ENCODE measurements at places on chromosomes 1 and 21.

GRCh38 chr21:36780861-36781260 is 81.9 kb downstream of the SIM2 start:
- no peak for DNase-seq

DNA sequence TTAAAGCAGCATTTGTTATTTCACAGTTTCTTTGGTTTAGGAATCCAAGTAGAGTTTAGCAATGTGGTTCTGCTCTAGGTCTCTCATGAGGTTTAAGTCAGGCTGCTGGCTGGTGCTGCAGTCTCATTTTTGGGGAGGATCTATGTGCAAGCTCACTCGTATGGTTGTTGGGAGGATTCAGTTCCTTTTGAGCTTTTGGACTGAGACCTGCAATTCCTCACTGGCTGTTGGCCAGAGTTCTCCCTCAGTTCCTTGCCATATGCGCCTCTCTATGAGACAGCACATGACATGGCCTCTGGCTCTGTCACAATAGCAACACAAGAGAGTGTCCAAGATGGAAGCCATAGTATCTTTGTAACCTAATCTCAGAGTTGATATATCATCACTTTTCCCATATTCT is 91.0 kb downstream of the OLFML2B start:
- no peak for DNase-seq

GRCh38 chr1:193070386-193070753 is 11.0 kb downstream of the RO60 start:
- DNase-seq = no peak

DNA sequence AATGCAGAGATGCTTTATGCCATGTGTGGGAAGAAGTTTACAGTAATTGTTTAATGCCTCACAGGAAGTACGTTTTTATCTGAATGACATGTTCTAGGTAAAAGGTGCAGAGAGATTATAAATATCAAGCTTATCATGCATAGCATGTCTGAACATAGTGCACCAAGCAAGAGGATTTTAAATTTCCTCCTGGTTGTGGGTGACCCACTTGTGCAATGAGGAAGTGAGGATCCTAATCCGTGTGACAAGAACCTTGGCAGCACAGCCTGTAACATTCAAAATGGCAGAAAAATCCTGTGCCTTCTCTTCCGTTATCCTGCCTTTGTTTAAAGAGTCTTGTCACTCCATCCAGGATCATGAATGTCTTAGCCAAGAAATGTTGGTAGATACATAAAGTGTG is 75.6 kb downstream of the PLA2G4A start:
- DNase-seq = no peak

- no peak for DNase-seq
These were observed 1.2 kb upstream of the LHX4 start for GRCh38 chr1:180228648-180229482.

GRCh38 chr1:65065524-65066418 is 82.2 kb upstream of the AK4 start:
- no peak for DNase-seq

DNA sequence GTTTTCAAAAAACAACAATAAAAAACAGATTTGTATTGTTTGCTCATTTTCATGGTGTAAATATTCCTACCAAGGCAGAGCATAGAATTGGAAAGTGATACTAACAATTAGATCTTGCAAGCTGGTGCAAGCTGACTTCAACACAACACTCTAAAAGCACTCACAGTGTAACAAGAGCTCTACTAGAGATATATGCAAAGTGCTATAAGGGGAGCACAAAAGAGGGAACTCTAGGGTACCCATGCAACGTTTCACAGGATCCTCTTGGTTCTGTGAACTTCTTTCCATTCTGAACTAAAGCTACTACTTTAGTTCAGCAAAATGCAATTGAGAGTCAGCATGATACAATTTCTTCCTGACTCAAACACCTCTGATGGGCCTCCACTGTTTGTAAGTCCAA is 78.3 kb downstream of the ATP1B1 start:
- DNase-seq = no peak

DNA sequence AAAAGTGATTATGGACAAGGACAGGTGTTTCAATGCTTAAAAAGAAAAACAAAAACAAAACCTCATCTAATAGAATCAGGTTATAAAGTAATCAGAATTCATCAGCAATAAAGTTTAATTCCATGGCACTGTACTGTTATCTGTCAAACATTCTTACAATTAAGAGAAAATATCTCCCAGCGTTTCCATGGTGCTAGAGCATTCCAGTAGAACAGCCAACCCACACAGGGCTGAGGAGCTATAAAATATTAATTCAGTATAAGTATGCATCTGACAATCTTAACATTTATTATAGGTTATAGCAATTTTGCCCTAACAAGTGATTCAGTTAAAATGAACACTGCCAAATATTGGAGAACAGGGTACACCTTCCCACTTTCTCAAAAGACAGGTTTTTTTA is 128.7 kb upstream of the DEPDC1 start:
- DNase-seq = no peak

- DNase-seq = peak; percentile 53
These were observed 14.1 kb downstream of the AZIN2 start for GRCh38 chr1:33094971-33095604.

GRCh38 chr1:88935522-88936222 is 44.3 kb upstream of the GTF2B start:
- peak; percentile 16 for DNase-seq

DNA sequence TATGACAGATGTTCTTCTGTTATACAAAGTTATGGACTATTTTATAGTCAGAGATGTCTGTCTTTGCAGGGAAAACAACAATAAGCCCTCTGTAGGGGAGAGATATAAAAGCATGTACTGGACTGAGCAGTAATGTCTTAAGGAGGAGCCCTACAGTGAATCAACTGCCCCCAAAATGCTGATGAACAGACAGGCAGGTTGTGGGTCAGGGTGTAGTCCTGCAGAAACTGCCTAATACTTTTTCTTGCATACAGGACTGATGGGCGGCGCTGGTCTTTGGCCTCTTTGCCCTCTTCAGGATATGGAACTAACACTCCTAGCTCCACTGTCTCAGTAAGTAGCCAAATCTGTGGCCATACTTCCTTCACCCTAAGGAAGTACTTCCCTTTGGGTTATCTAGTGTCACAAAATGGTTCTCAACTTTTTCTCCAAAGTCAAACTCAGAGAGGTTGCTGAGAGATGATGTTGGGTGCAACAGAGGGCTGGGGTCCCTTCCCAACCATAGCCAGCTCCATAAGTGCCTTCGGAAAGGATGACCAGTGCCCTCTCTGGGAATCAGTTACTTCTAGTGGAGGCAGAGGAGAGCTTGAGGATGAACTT is 129.8 kb downstream of the PIK3R3 start:
- DNase-seq = no peak

DNA sequence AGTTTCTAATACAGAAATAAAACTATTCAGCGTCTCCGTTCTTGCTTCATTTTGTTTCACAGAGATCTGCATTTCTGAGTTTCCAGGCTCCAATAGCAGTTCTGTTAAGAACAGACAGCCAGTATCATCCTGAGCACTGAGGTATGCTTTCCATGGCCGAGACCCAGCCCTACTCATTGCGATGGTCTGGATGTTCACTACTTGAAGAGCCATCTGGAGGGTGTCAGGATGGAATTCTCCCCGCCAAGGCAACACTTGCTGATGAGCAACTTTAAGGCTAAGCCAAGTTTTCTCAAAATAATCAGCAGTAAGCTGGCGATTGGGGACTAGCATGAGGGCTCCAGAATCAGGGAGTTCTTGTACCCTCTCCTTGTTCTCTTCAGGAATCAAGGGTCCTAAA is 7.7 kb upstream of the BCL2L15 start:
- no peak for DNase-seq

DNA sequence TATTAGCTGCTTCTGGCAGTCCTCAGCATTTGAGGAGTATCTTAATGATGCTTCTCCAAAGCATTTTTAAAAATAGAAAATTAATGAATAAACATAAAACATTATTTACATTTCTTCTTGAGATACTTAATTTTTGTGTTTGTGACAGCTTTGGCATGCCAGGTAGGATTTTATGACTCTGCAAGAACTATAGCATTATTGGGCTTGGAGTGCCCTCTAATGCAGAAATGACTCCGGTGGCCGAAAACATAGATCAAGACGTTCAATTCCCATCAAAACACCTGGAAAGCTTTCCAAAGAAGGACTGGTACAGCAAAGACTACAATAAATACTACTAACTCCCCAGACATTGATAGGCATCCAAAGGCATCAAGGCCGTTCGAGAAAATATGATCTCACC is 366.4 kb upstream of the CXADR start:
- no peak for DNase-seq

DNA sequence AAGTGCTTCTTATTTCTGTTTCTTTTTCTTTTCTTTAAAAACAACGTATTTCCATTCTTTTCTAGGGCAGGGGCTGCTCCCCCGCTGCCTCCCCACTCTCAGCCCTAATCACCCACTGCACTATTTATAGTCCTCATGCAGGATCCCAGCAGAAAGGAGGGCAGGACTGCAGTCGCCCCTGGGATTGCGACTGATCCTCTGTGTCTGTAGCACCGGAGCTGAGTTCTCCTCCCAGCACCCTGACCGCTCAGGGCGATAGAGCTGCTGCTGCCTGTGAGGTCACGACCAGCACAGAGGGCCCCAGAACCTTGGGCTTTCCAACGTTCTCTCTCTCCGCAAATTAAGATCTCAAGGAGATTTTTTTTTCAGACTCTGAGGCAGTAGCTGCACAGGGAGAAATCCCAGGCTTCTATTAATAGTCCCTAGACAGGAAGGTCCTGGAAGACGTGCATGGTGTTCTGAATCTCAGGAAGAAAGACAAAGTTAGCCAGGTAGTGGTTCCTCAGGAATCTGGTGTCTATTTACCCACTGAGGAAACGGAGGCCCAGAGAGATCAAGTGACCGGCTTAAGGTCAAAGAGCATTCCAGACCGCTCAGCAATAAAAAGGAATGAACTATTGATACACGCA is 46.8 kb downstream of the PRAMEF20 start:
- DNase-seq = no peak

DNA sequence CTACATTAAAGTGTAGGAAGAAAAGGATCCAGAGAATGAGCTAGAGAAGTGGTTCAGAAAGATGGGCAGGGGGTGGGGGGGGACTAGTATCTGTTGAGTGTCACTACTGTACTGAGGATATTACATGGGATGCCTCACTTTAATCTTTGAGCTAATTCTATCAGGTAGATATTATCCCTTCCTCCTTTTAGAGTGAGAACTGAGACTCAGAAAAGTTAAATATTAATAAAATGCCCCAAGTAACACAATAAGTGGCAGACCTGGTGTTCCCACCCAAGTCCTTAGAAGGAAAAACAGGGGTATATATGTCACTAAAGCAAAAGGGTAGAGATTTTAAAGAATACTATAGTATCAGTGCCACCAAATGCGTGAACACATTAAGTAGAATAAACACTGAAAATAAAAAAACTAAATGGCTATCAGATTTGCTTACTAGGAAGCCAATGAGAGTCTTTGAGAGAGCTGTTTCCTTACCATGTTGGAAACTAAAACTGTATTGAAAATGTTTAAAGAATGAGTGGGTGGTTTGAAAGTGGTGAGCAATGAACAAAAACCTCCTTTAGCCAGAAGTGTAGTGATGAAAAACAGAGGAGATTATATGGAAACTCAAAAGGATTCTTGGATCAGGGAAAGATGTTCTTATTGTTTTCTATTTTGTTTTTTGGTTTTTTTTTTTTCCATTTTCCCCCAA is 230.8 kb downstream of the BARHL2 start:
- DNase-seq = peak; percentile 0

DNA sequence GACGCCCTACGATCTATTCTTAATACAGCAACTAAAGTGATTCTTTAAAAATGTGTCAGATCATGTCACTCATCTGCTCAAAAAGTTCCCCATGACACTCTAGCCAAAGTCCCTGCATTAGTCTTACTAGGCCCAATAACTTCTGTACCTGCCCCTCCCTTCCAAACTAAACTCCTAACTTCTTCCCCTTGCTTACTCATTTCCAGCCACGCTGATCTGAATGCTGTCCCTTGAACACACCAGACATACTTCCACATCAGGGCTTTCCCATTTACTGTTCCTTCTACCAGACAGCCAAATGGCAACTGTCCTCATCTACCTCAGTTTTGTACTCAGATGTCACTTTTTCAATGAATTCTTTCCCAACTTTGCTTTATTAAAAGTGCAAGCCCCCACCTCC is 1.2 kb downstream of the PPT1 start:
- no peak for DNase-seq

GRCh38 chr1:59692591-59692990 is 122.2 kb upstream of the HOOK1 start:
- no peak for DNase-seq

- no peak for DNase-seq
These were observed 57.1 kb downstream of the KCNC4 start for GRCh38 chr1:110267260-110267659.
